Activated CD4-positive, alpha-beta T cell treated with anti-CD3 and anti-CD28 coated beads, Interleukin-2, amount 50 U/mL, for 24 hours (primary cell): ENCODE measurements at places on chromosomes 7 and 10.
A peak's percentile ranks its signal among the peaks of the same experiment; 100 is the strongest.

- no peak for DNase-seq
Measured at GRCh38 chr10:78435484-78436221, 402.0 kb downstream of the RPS24 start.

- DNase-seq = no peak
Measured at GRCh38 chr10:69311309-69311708, 33.0 kb downstream of the HK1 start.

GRCh38 chr10:127889605-127890195, 3.0 kb downstream of the CLRN3 start:
- DNase-seq = no peak

GRCh38 chr7:13442226-13442625, 547.2 kb downstream of the ETV1 start:
- DNase-seq = no peak

- DNase-seq = no peak
Measured at GRCh38 chr7:22124941-22125340, 179.2 kb upstream of the CDCA7L start.

- no peak for DNase-seq
Measured at GRCh38 chr10:79358811-79359210, 11.5 kb downstream of the PPIF start.

DNA sequence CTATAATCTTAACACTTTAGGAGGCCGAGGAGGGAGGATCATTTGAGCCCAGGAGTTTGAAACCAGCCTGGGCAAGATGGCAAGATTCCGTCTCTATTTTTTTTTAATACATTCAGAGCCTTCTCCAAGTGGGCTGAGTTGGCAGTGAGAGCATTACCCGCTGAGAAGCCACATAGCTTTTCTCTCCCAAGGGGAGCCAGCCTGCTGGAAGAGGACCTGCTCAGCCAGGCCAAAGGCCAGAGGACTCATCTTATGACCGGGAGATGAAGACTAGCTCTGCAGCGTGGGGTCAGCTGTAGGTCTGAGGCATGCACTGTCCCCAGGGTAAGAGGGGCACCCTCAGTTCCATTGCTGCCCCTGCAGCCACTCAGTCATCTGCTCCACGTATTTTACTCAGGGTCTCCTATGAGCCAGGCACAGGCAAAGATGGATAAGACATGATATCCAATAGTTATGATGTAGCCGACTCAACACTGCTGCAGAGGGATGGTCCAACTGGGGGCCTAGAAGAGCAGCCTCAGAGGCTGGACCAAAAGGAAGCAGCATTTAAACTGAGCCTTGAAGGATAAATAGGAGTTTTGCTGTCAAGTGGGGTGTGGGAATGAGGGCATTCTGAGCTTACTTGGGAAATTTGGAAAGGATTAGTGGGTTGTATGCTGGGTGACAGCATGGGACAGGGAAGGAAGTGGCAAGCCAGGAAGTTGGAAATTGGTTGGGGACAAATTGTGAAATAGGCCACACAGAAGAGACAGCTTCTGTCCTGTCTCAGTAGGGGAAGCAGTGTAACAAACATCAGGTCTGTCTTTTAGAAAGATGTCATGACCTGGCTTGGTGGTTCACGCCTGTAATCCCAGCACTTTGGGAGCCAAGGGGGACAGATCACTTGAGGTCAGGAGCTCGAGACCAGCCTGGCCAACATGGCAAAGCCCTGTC, 1.6 kb upstream of the MARVELD1 start:
- DNase-seq = no peak

GRCh38 chr7:70935311-70935710, 196.6 kb upstream of the GALNT17 start:
- no peak for DNase-seq

- no peak for DNase-seq
Measured at GRCh38 chr7:156993925-156994235, 16.6 kb downstream of the MNX1 start.

DNA sequence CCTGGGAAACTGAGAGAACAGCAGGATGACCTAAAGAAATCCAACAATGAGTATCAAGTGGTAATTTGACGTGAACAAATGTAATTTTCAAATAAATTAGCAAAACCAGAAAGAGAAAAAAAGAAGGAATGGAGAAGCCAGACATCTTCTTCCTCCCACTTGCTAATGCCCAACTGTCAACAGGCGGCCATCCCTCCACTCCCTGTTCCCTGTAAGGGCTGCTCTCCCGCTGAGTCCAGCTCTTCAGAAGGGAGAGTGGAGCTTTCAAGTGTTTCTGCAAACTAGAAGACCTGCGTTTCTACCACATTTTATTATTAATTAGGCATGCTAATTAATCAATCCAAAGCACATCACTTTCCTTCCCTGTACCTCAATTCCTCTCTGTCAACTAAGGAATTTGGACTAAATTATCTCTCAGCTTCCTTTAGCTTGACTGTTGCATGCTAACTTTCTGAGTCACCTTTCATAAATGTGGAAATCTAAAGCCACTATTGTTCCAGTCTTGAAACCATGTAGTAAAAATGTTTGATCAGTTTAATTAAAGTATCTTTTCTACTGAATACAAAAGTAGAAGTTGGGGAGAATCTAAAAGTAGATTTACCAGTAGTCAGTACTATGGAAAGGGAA, 48.4 kb upstream of the CUL1 start:
- no peak for DNase-seq

DNA sequence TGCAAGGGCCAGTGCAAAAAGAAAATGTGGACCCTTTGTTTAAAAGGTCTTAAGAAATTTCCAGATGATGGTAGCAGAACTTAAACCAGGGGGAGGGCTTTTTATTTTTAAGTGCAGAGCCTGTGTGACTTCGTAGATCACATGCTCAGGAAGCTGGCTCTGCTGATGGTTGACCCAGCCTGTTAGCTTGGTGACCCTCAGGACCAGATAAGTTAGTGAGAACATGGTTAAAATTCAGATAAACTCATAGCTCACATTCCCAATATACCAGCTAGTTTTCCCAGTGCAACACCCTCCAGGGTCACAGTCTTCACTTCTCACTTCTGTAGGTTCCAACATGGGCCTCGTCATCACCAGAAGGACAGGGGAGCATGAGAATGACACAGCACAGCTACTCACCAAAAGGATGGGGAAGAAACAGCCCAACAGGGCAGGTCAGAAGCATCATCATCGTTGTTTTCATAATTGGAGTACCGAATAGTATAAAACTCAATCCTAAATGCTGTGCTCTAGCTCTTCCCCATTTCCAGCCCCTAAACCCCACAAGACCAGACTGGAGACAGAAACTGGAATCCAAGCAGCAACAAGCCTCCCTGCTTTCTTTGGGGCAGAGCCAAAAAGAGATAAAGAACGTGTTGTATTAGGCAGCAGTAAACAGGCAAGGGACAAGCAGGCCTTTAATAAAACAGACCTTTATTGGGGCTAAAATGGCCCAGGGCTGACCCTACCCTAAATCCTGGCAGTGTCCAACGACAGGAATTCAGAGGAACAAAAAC, 102.2 kb upstream of the ANKRD1 start:
- DNase-seq = no peak

DNA sequence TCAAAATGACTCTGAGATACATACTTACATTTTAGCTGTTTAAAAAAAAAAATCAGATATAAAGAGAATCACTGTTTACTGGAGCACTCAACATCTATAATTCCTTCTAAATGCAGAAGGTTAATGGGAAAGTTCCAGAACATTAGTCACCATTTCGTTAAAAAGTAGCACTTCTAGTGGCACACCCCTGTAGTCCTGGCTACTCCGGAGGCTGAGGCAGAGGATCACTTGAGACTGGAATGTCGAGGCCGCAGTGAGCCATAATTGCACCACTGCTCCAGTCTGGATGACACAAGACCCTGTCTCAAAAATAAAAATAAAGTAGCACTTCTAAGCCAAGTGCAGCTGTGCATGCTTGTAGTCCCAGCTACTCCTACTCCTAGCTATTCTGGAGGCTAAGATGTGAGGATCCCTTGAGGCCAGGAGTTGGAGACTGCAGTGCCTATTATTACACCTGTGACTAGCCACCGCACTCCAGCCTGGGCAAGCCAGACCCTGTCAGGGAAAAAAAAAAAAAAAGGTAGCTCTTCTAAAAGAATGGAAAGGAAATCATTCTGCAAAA, 2.2 kb downstream of the FGFBP3 start:
- no peak for DNase-seq

DNA sequence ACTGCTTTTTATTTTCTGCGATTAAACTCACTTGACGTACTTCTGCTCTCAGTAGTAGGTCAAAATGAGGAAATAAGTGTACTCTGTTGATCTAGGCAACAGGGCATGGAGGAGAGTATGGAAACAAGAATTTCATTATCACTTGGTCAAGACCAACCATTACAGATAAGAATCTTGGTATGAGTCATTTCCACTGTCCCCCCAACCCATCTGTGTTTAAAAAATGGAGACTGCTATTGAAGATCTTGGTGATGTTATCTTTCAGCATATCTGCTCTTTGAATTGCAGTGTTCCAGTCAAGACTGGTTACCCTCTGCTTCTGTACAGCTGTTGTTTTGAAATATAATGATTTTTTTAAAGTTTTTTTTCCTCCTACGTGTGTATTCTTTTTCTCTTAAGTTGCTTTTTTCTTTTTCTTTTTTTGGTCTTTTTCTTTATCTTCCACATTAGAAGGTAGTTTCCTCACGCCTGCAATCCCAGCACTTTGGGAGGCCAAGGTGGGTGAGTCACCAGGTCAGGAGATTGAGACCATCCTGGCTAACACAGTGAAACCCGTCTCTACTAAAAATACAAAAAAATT, 11.7 kb downstream of the STAM start:
- DNase-seq = no peak

- DNase-seq = peak; percentile 36
Measured at GRCh38 chr7:24665564-24666294, 91.5 kb downstream of the GSDME start.

- no peak for DNase-seq
Measured at GRCh38 chr7:128427289-128427891, 17.6 kb upstream of the IMPDH1 start.

DNA sequence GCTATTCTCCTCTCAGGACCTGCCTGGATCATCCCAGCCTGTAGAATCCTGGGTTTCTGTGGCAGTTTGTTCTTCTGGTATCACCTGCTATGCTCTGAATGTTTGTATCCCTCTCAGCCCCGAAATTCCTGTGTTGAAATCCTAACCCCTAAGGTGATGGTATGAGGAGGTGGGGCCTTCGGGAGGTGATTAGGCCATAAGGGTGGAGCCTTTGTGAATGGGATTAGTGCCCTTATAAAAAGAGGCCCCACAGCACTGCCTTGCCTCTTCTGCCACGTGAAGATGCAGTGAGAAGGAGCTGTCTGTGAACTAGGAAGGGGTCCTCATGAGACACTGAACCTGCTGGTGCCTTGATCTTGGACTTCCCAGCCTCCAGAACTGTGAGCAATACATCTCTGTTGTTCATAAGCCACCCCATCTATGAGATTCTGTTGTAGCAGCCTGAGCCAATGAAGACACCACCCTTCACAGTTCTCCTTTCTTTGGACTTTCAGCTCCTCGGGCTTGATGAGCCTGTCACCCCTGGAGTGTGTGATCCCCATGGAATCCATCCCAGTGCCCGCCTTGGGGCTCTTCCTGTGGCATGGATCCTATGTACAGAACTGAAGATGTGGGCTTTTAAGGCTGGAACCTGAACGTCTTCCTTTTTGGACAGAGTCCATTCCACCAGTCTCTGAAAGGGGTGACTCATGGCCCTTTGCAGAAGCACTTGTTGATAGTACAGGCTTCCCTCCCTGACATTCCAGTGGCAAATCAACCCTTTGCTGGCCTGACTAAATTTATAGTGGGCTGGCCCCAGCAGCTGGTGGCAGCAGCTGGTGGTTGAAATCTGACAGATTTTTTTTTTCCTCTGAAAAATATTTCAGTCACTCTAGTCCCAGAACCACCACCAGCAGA, 138.0 kb downstream of the TACC2 start:
- no peak for DNase-seq

DNA sequence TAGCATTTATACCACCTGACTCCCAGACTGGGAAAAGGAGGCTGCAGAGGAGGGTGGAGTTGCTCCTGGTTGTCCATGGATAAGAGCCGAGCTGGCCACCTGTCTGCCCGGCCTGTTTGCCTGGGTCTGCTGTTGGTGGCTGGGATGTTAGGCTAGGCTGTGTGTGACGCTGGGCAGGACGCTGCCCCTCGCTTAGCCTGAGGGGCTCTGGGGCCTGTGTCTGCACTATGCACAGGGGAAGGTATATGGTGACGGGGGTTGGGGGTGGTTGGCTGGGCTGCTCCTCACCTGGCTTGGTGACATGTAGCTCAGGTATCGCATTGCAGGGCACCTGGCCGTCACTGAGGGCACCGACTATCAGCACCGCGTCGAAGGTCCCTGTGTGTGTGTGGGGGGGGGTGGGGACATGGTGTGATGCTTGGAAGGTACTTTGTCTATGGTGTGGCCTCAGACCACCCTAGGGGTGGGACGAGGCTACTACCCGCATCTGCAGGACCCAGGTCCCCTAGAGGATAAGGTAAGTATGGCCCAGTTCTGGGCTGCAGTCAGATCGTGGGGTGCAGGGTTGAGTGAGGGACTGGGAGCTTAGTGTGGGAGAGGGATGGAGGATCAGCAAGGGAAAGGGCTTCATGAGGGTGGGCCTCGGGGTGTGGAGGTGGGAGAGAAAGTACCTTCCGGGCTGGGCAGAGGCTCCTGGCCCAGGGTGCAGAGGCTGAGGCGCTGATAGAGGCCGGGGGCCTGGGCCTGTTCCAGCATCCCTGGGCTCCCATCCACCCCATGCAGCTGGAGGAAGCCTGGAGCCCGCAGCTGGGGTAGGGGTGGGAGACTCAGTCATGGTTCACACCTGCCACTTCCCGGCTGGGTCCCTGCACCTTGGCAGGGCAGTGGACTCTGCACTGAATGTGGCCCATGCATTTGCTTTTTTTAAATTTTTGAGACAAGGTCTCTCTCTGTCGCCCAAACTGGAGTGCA, 2.3 kb downstream of the METTL27 start:
- DNase-seq = no peak

GRCh38 chr7:33423646-33424020, 294.3 kb downstream of the BBS9 start:
- DNase-seq = peak; percentile 1
